ENCODE measurements at places on chromosomes 2 and 18.

- DNase-seq: no peak
These were observed 115.6 kb upstream of the CYP1B1 start for GRCh38 chr2:38191516-38191915.

GRCh38 chr2:160666154-160667060, 172.8 kb upstream of the RBMS1 start:
- no peak for DNase-seq

DNA sequence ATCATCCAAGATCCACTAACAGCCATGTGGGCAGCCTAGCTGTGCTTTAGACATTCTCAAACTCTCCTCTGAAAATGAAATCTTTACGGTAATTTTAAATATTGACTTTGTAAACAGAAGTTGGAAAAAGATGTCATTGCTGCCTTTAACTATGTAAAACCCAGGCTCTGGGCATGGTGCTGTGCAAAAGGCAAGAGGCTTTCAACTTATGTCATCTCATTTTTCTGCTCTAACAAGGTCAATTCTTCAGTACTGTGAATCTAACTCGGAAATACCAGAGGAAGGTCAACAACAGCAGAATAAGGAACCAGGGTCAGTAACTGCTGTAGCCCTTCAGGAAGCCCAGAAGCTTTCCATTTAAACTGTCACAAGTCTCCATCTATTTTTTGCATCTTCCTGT, 37.0 kb upstream of the MPP4 start:
- DNase-seq: no peak

- no peak for DNase-seq
These were observed 182.2 kb upstream of the NRP2 start for GRCh38 chr2:205500065-205500464.

- DNase-seq: no peak
These were observed 23.7 kb upstream of the CXCR4 start for GRCh38 chr2:136141510-136142149.

DNA sequence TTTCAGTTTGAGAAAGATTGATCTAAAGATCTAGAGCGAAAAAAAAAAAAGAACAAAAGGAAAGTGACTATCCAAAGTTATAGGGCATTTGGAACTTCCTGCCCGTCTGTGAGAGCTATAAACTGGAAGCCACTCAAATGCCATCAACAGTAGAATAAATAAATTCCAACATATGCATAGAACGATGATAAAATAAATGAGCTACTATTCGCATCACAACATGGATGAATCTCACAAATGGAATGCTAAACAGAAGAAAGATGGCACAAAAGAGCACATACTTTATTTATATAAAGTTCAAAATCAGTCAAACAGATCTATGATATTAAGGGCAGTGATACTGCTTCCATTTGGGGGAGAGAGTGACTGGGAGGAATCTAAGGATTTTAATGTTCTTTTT, 128.8 kb downstream of the TTC32 start:
- DNase-seq: no peak

DNA sequence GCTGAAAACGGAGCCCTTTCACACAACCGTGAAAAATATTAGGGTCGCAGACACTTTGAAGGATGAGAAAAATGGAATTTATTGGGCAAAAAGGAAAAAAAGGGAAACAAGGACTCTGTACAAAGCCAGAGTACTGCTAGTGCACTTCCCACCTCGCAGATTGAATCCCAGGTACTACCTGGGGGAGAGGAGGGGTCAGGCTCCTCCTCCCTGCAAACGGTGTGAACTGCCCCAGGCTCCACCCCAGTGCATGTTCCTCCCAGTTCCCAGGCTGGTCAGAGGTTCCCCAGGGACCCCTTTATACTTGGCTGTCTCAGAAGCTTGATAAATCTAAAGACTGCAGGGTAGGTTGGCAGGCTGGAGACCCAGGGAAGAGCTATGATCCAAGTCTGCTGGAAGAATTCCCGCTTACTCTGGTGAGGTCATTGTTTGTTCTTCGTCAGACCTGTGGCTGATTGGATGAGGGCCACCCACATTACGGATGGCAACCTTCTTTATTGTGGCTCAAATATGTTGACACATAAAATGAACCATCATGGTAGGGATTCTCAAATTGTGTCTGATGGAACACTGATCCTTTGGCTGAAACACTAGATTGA, 290.4 kb upstream of the POU3F3 start:
- no peak for DNase-seq

- DNase-seq: no peak
These were observed 981.4 kb downstream of the TMEM182 start for GRCh38 chr2:103743195-103743594.

- no peak for DNase-seq
These were observed 165.7 kb upstream of the RAB12 start for GRCh38 chr18:8443505-8443904.

DNA sequence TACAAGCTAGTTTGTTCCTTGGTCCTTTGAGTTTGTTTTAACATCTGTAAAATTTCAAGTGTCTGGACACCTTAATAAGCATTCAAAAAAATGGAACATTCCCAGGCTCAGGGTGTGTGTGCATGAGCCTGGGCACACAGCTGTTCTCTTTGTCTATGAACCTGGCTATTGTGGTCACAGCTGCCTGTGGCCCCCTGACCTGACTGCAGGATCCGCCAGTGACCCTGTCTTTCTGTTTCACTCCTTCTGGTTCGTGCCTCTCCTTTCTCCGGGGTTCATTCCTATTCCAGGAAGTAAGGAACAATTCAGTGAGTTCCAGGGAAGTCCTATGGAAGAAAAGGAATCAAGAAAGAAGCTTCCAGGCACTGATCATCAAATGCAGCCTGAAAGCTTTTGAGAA, 35.6 kb downstream of the VWA3B start:
- DNase-seq: no peak

- no peak for DNase-seq
These were observed 49.3 kb downstream of the PTRHD1 start for GRCh38 chr2:24743924-24744323.

GRCh38 chr2:193527146-193527545, 1332.4 kb upstream of the TMEFF2 start:
- no peak for DNase-seq

- no peak for DNase-seq
These were observed 54.9 kb downstream of the FAM178B start for GRCh38 chr2:96931466-96931865.

GRCh38 chr2:102061286-102061699, 69.5 kb downstream of the IL1R2 start:
- no peak for DNase-seq

- DNase-seq: no peak
These were observed 33.6 kb downstream of the CAB39 start for GRCh38 chr2:230746213-230746612.

DNA sequence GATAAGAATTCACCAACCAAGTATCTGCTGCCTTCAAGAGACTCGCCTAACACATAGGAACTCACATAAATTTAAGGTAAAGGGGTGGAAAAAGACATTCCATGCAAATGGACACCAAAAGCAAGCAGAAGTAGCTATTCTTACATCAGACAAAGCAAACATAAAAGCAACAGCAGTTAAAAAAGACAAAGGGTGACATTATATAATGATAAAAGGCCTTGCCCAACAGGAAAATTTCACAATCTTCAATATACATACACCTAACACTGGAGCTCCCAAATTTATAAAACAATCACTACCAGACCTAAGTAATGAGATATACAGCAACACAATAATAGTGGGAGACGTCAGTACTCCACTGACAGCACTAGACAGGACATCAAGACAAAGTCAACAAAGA, 41.4 kb downstream of the NEMP2 start:
- no peak for DNase-seq

Measured in stimulated activated CD4-positive, alpha-beta T cell treated with anti-CD3 and anti-CD28 coated beads, Interleukin-15, amount 100 ng/mL, for 1 hour (primary cell).